Activated CD4-positive, alpha-beta T cell treated with anti-CD3 and anti-CD28 coated beads, Interleukin-2, amount 10 ng/mL, durations not matched to agents 7 days and 5 days (primary cell): ENCODE measurements at places on chromosomes 6 and 20. TPM values are rescaled to one million over a fixed set of nuclear protein-coding genes. Genes with fewer than 3 reads are reported as not detected.
A peak's percentile ranks its signal among the peaks of the same experiment; 100 is the strongest.

DNA sequence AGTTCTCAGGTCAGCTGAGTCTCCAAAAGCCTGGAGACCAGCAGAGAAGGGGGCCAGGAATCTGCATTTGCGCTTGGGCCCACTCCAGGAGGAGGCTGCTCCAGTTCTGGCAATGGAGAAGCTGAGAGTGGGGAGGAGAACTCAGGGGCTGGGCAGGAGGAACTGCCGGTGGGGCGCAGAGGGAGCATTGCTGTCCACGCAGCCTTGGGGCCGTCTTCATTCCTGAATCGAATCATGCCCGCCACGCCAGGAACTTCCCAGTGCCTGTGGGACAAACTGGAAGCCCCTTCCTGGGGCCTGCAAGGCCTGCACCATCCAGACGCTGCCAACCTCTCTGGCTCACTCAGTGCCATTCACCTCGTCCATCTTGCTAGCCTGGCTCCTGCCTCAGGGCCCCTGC, 16.9 kb downstream of the RAB44 start:
- H3K27ac ChIP-seq, result peak overlapping the region; percentile 31
- H3K27me3 ChIP-seq, result peaks cover 4% of the 10 kb centered on the region
- DNase-seq, result no peak
- no peaks in the 10 kb centered on the region for H3K4me1 ChIP-seq

DNA sequence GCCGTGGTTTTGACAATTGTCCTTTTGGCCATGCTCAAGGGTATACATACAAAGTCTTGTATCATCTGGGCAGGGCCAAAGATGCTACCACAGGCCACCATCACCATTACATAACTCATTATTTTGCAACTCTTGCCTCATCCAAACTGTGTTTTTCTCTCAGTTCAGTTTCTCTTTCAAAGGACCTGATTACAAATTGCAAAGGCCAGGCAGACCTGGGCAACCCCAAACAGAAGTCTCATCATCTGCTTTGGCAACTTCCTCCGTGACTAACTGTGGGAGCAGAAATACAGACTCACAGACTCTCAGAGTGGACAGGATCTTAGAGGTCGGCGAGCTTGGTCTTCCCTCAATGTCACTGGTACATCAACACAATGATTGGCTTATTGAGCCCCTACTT, 117.8 kb upstream of the NEDD9 start:
- peaks cover 60% of the 10 kb centered on the region for H3K36me3 ChIP-seq
- no peak overlapping the region for H3K27ac ChIP-seq
- H3K4me1 ChIP-seq, result peaks cover 38% of the 10 kb centered on the region
- no peak for DNase-seq

DNA sequence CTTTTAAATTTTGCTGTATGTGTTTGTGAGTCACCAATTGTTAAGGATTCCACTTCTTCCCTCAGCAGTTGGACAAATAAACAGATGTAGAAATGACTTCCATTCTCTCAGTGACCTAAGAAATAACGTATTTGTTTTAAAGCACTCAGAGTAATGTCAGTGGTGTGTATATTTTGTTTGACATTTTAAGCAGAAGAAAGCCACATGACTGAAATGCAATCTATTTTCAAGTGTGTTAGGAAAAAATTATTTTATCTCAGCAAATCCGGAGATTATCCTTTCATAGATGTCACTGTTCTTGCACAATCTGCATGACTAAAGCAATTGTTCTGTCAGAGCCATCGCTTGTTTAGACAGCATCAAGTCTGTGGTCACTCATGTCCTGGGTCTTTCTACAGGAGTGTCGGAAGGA, 77.1 kb downstream of the JAG1 start:
- H3K4me3 ChIP-seq, result no peak overlapping the region
- H3K27ac ChIP-seq, result no peak overlapping the region
- H3K27me3 ChIP-seq, result no peaks in the 10 kb centered on the region
- H3K36me3 ChIP-seq, result peaks cover 7% of the 10 kb centered on the region

DNA sequence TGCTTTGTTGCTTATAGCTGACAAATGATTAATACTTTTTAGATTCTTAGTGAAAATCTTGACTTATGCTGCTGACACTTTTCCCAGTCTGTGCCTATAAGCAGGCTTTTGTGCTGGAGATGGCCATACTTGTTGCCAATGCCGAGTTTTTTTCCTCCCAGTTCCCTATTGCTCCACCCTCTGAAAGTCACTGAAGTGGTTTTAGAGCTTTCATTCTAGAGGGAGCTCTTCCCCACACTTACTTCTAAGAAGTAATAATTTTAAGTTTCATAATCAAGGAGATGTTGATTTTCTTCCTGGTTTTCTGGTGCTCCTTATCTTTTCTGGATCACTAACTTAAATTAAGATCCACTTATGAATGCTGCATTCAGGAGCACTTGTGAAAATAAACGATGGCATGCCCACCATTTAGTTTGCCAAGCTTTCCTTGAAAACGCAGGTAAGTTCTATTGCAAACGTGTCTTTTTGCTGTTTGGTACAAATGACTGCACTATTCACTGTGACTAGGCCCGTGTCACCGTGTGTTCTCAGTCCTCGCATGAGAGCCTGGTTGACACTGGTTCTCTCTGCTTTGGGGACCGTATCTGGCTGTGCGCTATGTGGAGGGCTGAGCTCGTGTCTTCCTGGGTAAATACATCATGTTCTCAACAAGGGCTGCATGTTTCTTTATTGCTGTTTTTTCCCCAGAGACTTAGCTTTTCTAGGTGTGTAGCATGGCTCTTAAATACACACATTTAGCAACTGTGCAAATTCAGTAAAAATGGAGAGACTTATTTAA, 50.2 kb downstream of the GFRA4 start:
- no peaks in the 10 kb centered on the region for H3K27me3 ChIP-seq
- H3K4me1 ChIP-seq, result no peaks in the 10 kb centered on the region
- no peak for DNase-seq

GRCh38 chr6:85081102-85081501, 316.7 kb upstream of the TBX18 start:
- no peak overlapping the region for H3K27ac ChIP-seq
- H3K36me3 ChIP-seq, result no peaks in the 10 kb centered on the region
- DNase-seq, result no peak
- H3K4me1 ChIP-seq, result no peaks in the 10 kb centered on the region
- no peaks in the 10 kb centered on the region for H3K27me3 ChIP-seq
- no peak overlapping the region for H3K4me3 ChIP-seq

GRCh38 chr6:150025201-150025917, at the start of gene RAET1L:
Gene RAET1L, minus strand, starts transcription at chr6:150025532. Its CDS starts 61 bp downstream, at chr6:150025471.
- H3K4me3 ChIP-seq, result no peak within 1 kb of the TSS
- no peak within 1 kb of the TSS for H3K27ac ChIP-seq
- H3K36me3 ChIP-seq, result no peaks in the 10 kb centered on the region

GRCh38 chr20:32079655-32080109, 27.6 kb downstream of the HCK start:
- no peak overlapping the region for H3K4me3 ChIP-seq
- no peaks in the 10 kb centered on the region for H3K36me3 ChIP-seq
- H3K27me3 ChIP-seq, result peaks cover 9% of the 10 kb centered on the region

DNA sequence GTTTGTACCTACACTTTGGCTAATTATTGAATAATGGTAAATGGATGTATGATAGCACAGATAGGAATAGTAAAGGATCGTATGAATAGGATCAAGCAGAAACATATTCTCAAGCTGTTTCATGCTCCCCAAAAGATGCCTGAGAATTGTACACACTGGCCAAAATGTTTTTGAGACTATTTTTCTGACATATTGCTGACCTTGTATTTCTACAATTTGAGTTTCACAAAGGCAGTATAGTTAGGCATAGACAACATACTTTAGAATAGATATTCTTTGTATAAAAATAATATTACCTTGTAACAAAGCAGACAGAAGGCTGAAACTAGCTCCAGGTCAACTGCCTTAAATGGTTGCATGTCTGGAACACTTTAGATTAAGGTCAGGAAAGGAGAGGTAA, 598.4 kb downstream of the COL12A1 start:
- H3K27ac ChIP-seq, result no peak overlapping the region
- no peaks in the 10 kb centered on the region for H3K27me3 ChIP-seq
- no peak overlapping the region for H3K4me3 ChIP-seq
- no peaks in the 10 kb centered on the region for H3K4me1 ChIP-seq

DNA sequence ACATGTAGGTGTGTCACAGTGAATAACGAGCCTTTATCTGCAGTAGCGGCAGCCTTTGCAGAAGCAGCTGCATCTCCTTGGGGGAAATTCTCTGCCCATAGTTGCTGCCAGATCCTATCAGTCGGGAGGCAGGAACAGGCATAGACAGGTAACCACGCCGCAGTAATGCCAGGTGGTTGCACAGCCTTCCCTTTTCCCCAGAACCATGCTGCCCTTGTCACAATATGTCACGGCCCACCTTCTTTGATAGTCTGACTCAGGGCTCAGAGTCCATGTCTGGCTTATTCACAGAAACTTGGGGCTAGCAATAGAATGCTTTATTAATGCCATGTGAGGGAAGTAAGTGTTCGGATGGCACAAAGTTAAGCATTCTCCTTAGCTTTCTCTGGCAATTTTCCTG, 76.6 kb downstream of the F13A1 start:
- H3K4me3 ChIP-seq, result no peak overlapping the region
- DNase-seq, result no peak
- peaks cover 18% of the 10 kb centered on the region for H3K27me3 ChIP-seq
- H3K4me1 ChIP-seq, result no peaks in the 10 kb centered on the region
- H3K36me3 ChIP-seq, result no peaks in the 10 kb centered on the region

- H3K27me3 ChIP-seq, result no peaks in the 10 kb centered on the region
- H3K36me3 ChIP-seq, result no peaks in the 10 kb centered on the region
- H3K4me1 ChIP-seq, result peaks cover 2% of the 10 kb centered on the region
- DNase-seq, result no peak
- no peak overlapping the region for H3K4me3 ChIP-seq
Observed at GRCh38 chr6:36633370-36633769, 39.2 kb downstream of the SRSF3 start.

- no peak for DNase-seq
- peaks cover 4% of the 10 kb centered on the region for H3K4me1 ChIP-seq
- peaks cover 4% of the 10 kb centered on the region for H3K36me3 ChIP-seq
- peak overlapping the region; percentile 71 for H3K27ac ChIP-seq
- H3K27me3 ChIP-seq, result peaks cover 64% of the 10 kb centered on the region
Observed at GRCh38 chr6:84763886-84764331, 489 bp downstream of the TBX18 start.

- H3K27ac ChIP-seq, result no peak overlapping the region
- no peak for DNase-seq
- H3K4me1 ChIP-seq, result no peaks in the 10 kb centered on the region
- H3K4me3 ChIP-seq, result no peak overlapping the region
- no peaks in the 10 kb centered on the region for H3K27me3 ChIP-seq
- no peaks in the 10 kb centered on the region for H3K36me3 ChIP-seq
Observed at GRCh38 chr6:115551527-115551926, 509.2 kb downstream of the FRK start.

Gene HLA-DOA
- 1.6 TPM for total RNA-seq

Gene GPX5
- total RNA-seq, result not detected

Gene ZNF831
- total RNA-seq, result 10.3 TPM
